ENCODE measurements at places on chromosomes 5 and 9. TPM values are rescaled to one million over a fixed set of nuclear protein-coding genes. Genes with fewer than 3 reads are reported as not detected.

The ABCA1 gene
- total RNA-seq, result 0.76 TPM

The AK8 gene
- 1.4 TPM for total RNA-seq

The RFESD gene
- 1.8 TPM for total RNA-seq

GRCh38 chr5:38697013-38697412 is 140.6 kb upstream of the LIFR start:
- DNase-seq, result no peak

GRCh38 chr5:154479944-154480750 is 2.1 kb upstream of the HAND1 start:
- no peak for DNase-seq

GRCh38 chr9:87500491-87501270 is 3.0 kb downstream of the DAPK1 start:
- DNase-seq, result peak; percentile 18

DNA sequence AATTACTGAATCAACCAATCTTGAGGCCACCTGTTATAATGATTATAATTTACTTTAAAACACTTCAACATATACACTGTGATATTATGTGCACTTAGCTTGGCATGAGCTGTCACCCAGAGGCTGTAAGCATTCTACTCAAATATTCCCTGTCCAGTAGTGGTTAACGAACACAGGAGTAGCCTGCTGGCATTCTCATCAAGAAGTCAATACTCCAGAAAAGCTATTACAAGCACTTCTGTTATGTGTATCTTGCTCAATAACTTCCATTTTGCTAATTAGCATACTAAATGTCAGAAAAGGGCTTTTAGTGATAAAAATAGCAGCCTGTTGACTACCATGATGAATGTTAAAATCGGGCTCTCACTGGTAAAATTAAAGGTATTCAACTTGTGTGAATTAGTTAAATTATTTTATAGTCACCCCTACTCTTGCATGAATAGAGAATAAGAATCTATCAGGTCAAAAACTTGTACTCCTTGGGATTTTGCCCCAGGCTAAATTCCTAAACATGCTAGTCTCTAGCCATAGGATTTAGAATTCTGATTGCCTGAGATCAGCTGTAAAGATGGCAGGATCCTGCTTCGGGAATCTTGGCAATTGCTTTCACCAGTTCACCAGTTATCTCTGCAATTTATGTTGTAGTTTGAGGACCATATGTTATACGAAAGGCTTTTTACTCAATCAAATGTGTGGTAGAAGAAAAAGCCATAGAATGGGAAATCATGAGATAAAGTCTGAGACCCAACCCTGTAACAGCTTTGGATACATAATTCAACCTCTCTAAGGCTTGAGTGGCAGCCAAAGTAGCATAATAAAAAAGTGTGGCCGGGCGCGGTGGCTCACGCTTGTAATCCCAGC is 43.4 kb upstream of the PAM start:
- no peak for DNase-seq

DNA sequence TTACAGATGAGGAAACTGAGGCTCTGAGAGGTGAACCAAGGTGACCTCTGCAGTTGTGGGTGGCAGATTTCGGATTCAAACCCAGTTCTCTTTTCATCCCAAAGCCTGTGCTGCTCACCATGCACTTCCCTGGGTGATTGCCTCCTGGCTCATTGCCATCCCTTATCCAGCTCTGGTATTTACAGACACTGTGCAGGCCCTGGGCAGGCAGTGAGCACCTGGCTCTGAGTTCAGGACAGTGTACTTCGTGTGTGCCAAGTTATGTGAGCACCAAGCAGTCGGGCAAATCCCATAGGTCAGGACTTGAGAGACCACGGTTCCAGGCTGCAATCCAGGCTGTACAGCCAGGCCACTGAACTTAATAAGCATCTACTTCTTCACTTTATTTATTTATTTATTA is 1.4 kb downstream of the LRSAM1 start:
- peak; percentile 15 for DNase-seq

All from Calu3 (cell line).